ENCODE measurements at places on chromosomes 3 and 15.
A peak's percentile ranks its signal among the peaks of the same experiment; 100 is the strongest.

GRCh38 chr15:37931868-37932267 lies 2.6 kb upstream of the TMCO5A start:
- peak; percentile 78 for DNase-seq

DNA sequence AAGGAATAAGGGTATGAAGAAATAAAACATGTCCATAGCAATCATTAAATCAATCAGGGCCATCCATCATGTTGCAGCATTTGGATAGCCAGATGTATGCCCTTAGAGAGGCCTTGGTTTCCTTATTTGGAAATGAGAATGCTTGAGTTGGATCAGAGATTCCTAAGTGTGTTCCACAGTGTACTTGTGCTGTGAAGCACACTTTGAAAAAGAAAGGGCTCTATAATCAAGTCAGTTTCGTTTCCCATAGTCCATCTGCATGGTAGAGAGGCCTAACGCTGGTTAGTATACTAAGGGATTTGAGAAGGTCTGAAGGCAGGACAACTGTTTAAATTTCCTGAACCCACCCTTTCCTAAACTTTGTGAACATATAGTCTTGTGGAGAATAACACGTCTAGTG lies 30.9 kb downstream of the RBMS3 start:
- DNase-seq = no peak

DNA sequence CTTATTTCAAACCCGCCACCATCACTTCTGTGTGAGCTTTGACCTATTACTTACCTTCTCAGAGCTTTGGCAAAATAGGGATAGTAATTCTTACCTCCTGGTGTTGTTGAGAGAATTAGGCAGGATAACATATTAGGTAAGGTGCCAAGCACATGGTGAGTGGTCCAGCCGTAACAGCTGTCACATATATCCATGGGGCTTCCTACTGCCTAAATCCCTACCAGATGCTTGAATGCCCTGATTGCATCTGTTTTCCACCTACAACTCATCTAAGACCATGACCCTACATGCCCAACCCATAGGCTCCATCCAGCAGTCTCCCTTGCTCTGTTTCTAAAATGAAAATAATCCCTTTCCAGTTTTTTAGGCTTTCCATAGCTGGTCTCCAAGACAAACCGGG lies 162.3 kb upstream of the NR2E3 start:
- DNase-seq = no peak

GRCh38 chr3:136733317-136733833 lies 18.8 kb downstream of the STAG1 start:
- peak; percentile 30 for DNase-seq

GRCh38 chr3:39140341-39140971 lies 12.9 kb downstream of the CSRNP1 start:
- DNase-seq = no peak

DNA sequence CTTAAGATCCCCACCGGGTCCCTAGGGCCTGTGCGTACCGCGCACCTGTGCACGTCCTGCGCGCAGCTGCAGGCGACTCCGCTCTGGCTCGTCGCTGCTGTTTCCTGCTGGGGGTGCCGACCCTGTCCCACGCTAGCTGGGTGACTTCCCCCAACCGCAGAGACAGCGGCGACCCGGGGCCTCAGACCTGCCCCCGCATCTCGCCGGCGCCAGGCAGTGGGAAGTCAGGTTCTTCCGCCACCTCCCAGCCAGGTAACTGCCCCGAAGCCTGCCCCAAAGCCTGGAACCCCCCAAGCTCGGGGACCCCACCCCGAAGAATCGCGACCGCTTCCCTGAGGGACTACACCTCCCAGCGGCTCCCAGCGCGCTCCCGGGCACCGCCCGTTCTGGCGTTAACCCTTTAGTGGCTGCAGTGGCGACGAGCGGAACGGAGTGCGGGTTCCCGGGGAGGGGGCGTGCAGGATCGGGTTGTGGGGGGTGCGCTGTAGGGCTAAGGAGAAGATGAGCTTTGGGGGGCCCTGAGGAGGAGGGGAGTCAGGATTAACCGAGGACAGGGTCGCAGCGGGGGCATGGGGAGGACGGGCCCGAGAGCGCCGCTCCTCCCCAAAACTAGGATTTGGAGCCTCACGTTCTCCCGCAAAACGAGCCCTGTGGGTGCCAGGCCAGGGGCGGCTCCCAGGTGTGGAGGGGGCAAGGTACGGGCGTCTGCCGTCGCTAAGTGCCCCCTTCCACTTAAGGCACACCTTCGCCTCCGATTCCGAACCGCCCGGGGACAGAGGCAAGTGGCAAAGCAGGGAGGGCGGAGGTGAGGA lies 589 bp downstream of the NEIL1 start:
- DNase-seq = peak; percentile 39

DNA sequence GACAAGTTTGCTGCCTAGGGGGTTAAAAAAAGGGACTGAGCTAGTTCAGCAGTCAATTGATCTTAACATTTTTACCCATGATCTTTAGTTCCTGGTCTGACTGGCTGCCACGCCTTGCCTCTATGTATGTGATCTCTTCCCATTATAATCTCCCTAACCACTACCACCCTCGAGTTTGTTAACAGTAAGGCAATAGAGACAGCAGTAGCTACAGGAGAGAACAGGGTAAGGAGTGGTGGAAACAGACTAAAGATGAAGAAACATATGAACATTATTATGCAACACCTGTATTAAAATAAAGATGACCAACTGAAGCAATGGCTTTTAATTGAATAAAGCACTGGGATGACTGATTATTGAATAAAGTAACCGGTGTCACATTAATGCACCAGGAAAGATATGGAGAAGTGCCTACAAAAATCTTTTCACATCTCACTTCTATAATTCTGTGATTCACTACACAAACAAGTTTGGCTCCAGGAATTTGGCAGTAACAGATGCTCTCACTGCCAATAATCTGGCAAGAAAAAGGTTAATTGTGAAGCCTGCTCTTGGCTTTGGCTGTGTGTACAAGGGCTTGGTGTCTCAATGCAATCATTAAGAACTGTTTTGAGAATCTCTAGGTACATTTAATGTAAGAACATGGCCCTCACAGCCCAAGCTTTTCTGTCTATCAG lies 95.7 kb downstream of the HHLA2 start:
- peak; percentile 16 for DNase-seq

GRCh38 chr15:83561661-83562060 lies 92.3 kb upstream of the ADAMTSL3 start:
- peak; percentile 1 for DNase-seq

DNA sequence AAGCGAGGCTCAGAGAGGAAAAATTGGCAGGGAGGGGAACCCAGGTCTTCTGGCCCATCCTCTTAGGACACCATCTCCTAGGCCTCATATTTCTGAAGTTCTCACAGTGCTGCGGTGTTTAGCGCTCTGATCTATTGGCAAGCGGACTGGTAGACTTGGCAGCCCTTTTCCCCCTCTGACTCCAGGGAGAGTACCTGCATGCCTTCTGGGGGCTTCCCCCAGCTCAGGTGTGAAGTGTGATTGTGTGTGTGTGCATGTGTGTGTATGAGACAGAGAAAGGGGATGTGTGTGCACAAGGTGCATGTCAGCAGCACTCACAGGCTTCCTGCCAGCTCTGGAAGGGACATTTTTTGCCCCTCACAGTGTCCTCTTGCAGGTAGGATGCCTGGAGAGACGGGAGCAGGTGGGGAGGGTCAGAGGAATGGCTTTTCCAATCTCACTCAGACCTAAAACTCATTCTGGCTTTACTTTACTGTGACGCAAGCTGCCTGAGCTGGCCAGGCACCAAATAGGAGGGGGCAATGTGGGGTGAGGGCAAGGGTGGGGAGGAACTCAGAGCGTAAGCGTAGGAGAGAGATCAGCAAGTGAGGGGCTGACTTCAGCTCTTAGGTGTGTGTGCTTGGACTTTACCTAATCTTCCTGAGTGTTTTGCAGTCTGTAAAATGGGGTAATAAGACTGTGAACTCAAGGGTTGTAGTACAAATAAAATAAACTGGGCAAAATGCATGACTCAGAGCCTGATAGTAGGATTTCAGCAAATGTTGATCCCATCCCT lies 4.0 kb upstream of the IL17RE start:
- DNase-seq = no peak

DNA sequence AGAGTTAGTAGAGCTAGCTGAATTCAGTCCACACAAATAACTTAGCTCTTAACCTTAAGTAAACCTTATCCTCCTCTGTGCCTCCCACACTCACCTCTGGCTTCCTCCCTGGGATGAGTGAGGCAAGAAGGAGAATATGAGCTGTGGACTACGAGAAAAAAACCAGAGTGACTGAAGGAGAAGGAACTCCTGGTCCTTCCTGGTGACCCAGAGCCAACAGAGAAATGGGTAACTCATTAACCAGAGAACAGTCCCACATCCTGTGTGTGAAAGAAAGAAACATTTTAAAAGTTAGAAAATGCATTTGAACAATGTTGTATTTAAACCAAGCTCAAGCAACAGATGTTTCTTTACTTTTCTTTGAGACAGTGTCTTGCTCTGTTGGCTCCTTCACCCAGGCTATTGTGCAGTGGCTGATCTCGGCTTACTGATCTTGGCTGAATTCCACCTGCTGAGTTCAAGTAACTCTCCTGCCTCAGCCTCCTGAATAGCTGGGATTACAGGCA lies 27.5 kb upstream of the FAM81A start:
- peak; percentile 7 for DNase-seq

DNA sequence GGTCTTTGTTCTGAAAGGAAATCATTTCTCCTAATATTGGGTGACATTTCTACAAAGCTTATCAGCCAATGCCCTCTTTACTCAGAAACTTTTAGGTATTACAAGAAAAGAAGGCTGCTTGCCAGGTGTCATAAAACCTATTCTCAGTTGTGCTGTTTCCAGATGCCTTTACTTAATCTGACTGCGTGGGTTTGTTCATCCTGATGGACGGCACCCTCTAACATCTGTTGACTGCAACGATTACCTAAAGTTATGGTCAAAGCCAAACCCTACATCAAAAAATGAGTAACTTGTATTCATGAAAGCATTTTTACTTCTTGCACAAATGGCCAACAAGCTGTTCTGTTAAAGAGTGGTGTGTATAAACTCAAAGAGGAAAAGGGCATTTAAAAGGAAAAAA lies 207.7 kb upstream of the PDZRN3 start:
- no peak for DNase-seq

DNA sequence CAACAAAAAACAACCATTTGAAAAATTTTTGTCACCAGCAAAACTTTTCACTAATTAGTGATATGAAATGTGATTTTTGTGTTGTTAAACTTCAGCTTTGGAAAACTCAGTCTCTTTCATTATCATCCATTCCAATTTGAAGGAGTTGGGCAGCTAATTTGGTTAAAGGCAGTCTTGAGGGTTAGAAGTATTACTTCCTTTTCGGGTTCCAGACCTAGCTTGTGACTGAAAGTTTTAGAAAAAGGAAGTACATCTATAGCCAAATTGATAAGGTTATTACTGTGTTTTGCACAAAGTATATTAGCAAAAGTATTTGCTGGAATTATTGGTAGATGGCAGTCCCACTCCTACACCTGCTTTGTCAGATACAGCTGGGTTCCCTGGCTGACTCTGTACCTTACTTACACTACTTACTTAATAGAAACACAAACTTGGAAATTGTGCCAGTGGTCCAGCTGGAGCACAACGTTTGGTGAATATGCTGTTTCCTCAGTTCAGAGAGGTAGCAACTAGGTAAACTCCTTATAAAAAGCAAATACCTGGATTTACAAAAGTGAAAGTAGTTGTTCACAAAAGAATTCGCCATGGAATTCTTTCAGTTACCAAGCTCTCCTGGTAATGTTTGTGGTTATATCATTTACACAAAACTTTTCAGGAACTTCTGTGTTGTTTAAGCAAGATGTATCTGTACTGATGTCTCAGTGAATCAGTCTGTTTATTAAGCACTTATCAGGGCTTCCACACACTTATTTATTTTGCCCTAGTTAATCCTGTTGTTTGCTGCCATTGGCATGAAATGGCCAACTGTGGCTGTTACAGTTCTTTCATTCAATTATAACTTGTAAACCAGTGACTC lies 31.6 kb downstream of the TIPARP start:
- no peak for DNase-seq

DNA sequence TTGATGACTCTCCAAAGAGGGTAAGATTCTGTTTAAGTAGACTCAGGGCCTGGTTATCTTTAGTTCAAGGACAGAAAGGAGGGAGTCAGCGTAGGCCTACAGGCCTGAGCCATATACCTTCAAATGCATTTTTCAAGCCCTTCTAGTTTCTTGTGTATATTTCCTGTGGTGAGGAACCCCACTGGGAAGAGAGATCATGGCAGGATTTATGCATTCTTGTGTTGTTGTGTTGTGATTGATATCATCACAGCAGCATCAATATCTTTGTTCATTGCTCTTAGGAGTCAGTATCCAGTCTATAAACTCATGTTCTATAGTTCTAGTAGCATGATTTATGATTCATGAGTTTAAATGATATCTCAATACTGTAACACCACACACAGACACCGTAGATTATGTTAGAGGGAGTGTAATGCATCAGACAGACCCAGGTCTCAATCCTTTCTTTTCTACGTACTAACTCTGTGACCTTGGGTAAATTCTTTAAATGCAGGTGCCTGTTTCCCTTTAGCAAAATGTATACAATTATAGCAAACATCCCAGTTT lies 427.5 kb downstream of the PDCD6IP start:
- DNase-seq = no peak

GRCh38 chr15:25805031-25805430 lies 58.1 kb downstream of the ATP10A start:
- peak; percentile 38 for DNase-seq

DNA sequence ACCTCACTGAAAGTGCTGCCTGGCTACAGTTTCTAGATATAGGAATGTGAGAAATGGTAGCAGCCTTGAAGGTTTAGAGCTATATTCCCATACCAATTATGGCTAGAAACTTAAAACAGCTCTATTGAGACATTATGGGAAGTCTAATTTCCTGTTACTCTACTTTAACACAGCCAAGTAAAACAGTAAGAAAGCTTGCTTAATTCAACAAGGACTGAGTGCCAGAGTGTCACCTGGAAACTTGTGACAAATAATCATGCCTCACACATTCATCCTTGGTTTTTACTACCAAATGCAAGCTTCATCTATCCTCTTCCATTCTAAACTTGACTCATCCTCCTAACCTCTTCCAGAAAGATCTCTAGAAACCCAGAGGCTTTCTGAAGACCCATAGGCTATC lies 41.7 kb downstream of the UBE3A start:
- DNase-seq = peak; percentile 36
